ELR (cell line): ENCODE measurements at places on chromosomes 1 and 21.
A peak's percentile ranks its signal among the peaks of the same experiment; 100 is the strongest.

- peak; percentile 63 for DNase-seq
Measured at GRCh38 chr1:53982034-53982762, 35.8 kb downstream of the LDLRAD1 start.

DNA sequence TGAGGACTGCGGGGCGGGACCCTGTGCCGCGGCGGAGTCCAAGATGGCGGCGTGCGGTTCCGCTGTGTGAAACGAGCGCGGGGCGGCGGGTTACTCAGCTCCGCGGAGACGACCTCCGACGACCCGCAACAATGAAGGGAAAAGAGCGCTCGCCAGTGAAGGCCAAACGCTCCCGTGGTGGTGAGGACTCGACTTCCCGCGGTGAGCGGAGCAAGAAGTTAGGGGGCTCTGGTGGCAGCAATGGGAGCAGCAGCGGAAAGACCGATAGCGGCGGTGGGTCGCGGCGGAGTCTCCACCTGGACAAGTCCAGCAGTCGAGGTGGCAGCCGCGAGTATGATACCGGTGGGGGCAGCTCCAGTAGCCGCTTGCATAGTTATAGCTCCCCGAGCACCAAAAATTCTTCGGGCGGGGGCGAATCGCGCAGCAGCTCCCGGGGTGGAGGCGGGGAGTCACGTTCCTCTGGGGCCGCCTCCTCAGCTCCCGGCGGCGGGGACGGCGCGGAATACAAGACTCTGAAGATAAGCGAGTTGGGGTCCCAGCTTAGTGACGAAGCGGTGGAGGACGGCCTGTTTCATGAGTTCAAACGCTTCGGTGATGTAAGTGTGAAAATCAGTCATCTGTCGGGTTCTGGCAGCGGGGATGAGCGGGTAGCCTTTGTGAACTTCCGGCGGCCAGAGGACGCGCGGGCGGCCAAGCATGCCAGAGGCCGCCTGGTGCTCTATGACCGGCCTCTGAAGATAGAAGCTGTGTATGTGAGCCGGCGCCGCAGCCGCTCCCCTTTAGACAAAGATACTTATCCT lies 430 bp downstream of the RBM15 start:
- DNase-seq = peak; percentile 71

GRCh38 chr1:51963592-51964308 lies 26.8 kb downstream of the RAB3B start:
- no peak for DNase-seq

DNA sequence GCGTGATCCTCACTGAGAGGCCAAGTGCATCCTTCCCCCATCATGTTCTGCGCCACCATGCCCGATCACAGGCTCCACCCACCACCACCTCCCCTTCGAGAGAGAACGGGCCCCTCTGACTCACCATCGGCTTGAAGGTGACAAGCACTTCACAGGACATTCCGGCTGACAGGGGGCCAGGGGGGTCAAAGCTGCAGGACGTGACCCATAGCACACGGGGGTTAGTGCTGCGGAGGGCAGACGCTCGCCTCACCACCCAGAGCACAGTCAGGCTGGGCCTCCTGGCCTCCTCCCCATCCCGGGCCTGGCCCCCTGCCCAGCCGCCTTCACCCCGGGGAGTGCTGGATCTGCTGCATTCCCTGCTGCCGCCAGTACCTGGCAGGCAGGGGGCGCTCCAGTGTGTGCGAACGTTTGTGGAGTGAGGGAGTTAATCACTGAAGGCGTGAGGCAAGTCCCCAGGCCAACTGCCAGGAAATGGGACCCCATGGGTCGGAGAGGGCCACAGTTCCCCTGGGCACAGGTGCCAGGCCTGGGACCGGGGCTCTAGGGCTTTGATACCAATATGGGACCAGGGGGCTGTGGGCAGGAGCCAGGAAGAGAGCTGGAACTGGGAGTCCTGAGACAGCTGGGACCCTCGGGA lies 40.9 kb upstream of the TMEM52 start:
- DNase-seq = peak; percentile 75

- no peak for DNase-seq
Measured at GRCh38 chr1:154926201-154926600, 10.3 kb downstream of the PMVK start.

- peak; percentile 3 for DNase-seq
Measured at GRCh38 chr1:74427681-74428080, 84.7 kb downstream of the LRRC53 start.

GRCh38 chr1:44032170-44032790 lies 1.0 kb upstream of the SLC6A9 start:
- DNase-seq = no peak

DNA sequence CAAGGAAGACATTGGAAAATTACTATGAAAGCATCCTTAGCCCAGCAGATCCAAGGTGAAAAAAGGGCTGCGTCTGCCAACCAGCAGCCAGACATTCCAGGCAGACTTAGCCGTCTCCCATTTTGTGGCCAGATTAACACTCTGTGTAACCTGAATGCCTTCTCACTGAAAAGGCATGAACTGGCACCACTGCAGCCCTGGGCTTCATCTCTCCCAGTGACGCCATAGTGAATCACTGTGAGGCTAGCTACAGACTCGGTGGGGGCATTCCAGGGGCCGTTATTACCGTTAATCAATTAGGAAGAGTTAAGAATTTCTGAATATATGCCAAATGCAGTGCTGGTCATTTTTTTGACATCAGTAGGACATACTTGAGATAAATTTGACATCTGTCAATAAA lies 627.4 kb downstream of the LMO4 start:
- DNase-seq = peak; percentile 98

DNA sequence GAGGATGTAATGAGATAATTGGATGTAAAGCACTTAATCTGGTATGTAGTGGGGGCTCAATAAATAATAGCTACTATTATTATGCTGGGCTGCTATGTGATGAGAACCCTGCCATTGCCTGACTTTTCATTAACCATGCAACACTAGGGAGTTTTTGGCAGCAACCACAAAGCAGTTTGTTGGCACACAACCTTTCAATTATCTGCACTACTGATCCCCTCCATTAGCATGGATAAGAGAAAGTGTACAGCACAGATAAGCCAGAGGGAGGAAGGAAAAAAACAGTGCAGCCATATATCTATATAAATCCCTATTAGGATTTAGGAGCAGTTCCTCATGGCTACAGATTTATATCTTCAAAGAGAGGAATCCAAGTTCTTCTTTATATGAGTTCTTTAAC lies 498.5 kb downstream of the NUF2 start:
- no peak for DNase-seq

GRCh38 chr21:41227357-41228005 lies 59.5 kb downstream of the BACE2 start:
- no peak for DNase-seq

GRCh38 chr21:23664193-23664694 lies 1943.0 kb downstream of the MRPL39 start:
- no peak for DNase-seq

DNA sequence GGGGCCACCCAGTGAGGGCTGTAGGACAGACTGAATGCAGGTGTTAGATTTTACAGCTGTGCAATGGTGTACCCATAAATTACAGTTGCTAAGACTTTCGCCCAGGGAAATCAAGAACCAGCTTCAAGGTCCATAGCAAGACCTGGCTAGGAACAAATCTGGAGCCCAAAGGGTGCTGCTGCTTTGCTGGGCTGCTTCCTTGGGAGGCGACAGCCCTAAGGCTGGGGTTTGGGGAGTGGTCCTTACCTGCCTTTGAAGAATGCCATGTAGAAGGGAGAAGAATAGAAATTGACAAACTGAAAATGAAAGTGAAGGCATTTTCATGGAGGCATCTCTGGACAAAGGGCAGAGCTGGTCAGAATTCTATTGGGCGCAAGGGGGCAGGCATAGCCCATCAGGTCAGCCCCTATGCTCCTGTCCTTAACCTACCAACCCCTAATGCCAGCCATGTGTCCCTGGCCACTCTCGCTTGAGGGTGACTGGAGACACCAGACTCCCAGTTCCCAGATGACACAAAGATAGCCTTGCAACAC lies 7.6 kb upstream of the ARHGEF19 start:
- no peak for DNase-seq

- no peak for DNase-seq
Measured at GRCh38 chr1:227453631-227454355, 109.6 kb upstream of the ZNF678 start.

GRCh38 chr1:154186852-154187501 lies 4.9 kb downstream of the TPM3 start:
- DNase-seq = no peak

DNA sequence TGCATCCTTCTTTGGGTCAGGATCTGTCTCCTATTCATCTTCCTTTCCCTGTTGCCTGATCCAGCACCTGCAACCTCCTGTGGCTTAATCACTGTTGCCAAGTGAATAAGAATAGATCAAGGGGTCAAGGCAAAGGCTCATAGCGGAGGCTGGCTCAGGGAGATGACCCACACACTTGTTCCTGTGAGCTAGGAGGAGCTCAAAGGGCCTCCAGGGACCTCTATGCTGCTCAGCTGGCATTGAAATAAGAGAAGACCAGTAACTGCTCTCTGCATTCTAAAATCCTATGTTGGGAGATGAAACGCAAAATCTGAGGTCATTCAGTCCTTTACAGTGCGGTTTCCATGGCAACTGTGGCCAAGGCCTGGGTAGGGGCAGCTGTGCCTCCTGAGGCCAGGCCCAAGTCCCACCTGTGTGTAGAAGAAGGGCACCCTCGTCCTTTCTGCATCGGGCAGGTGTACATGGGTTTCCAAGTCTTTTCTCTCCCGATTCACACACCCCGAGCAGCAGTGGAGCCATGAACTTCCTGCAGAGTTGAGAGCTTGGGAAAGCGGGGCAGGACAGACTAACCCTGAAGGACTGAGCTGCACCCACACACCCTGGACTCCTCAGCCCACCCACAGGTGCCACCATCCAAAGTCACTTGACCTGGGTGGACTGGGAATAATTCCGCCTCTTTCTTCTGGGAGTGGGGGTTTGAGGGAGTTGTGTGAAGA lies 27.8 kb upstream of the STUM start:
- DNase-seq = no peak

DNA sequence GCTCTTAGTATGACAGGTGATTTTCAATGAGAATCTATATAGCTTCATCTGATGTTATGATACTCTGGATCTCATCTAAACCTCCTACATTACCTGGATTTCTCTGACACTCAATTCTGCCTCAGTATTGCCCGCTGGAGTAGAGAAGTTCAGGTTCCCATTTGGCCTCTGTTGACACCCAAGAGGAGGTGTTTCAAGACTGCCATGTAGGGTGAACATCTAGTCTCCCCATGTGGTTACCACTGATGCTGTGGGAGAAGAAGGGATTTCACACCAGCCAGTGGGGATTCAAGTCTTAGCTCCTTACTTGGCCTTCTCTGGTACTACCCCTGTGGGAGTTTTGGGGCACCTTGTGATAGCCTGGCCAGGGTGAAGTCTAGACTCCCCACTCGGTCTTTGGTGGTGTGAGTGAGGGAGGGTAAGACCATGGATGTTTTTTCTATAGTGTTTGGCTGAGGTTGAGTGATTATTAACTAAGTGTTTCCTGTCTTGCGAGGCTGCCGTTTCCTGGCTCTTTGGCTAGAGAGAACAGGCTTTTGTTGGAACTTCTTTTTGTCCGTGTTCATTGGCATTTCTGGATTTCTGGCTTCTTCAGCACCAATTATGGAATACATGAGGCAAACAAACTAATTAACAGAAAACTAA lies 90.7 kb downstream of the RHOU start:
- no peak for DNase-seq

- no peak for DNase-seq
Measured at GRCh38 chr1:155202198-155202597, 5.5 kb downstream of the THBS3 start.

- no peak for DNase-seq
Measured at GRCh38 chr1:79839882-79840281, 833.4 kb upstream of the ADGRL4 start.

DNA sequence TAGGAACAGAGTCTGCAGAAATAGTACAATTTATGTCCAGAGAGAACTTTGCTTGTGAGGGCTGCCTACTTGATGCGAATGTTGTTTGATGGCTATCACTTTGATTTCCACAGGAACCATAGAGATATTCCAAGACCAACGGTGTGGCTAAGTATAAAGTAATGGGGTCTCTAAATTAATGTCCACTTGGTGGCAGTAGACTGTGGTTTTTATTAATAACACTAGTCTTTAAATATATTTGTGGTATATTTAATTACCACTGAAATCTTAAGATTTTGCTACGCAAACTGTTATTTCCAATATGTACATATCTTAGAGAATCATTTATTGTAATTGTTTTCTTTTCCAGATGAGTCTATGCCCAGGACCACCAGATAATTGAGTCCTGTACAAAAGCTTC lies 647.9 kb downstream of the PLA2G4A start:
- peak; percentile 58 for DNase-seq

DNA sequence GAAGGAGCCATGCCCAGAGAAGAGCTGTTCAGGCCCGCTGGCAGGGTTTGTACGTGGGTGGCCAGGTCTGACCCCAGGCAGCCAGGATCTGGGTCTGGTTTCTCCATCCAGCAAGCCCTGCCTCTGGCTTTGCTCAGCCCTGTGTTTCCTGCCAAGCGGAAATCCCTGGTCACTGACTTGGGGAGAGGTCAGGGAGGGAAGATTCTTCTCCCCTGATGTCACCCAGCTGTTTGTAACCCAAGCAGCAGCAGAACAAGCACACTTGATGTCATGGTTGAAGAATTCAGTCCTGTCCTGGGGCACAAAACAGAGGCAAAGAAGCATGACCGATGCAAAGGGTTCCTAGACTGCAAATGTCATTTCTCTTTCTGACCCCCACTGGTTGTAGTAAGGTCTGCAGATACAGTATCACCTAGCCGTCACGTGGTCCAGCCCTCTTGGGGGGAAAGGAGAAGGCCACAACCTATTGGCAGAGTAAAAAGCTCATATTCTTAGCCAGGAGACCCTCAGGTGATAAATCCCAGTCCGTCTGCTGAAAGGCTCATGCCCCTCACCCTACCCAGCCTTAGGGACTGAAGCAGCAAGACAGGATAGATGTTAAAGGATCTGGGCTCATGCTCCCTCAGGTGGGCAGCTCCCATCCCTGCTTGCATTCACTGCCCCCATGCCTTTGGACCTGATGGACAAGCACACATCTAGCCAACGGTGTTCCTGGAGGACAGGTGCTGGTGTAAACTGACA lies 120.9 kb downstream of the SYT2 start:
- peak; percentile 99 for DNase-seq

GRCh38 chr21:45556302-45556644 lies 14.0 kb upstream of the SLC19A1 start:
- DNase-seq = no peak

GRCh38 chr1:53276153-53276901 lies 38.0 kb upstream of the MAGOH start:
- DNase-seq = no peak
